ENCODE measurements at places on chromosomes 1 and 21. TPM values are rescaled to one million over a fixed set of nuclear protein-coding genes. Genes with fewer than 3 reads are reported as not detected.

The NCAM2 gene
- not detected for polyA plus RNA-seq

The GSTM5 gene
- not detected for polyA plus RNA-seq

The TSPAN1 gene
- polyA plus RNA-seq = not detected

The OR2L13 gene
- polyA plus RNA-seq = not detected

The ALDH4A1 gene
- 6.4 TPM for polyA plus RNA-seq

The CHI3L1 gene
- 0.56 TPM for polyA plus RNA-seq

The CRNN gene
- polyA plus RNA-seq = not detected

The NHLH1 gene
- not detected for polyA plus RNA-seq

Measured in CD14-positive monocyte (primary cell).